ENCODE measurements at places on chromosomes 11 and 22.

GRCh38 chr11:124646148-124646547 is 23.5 kb downstream of the TBRG1 start:
- H3K27ac ChIP-seq: no peak overlapping the region
- no peak overlapping the region for H3K4me3 ChIP-seq
- no peak for DNase-seq
- H3K36me3 ChIP-seq: peaks cover 24% of the 10 kb centered on the region
- H3K4me1 ChIP-seq: peaks cover 7% of the 10 kb centered on the region
- H3K27me3 ChIP-seq: no peaks in the 10 kb centered on the region

- H3K4me3 ChIP-seq: no peak overlapping the region
- no peaks in the 10 kb centered on the region for H3K4me1 ChIP-seq
- DNase-seq: no peak
- H3K36me3 ChIP-seq: no peaks in the 10 kb centered on the region
- no peaks in the 10 kb centered on the region for H3K27me3 ChIP-seq
Observed at GRCh38 chr11:133425992-133426391, 106.3 kb downstream of the OPCML start.

DNA sequence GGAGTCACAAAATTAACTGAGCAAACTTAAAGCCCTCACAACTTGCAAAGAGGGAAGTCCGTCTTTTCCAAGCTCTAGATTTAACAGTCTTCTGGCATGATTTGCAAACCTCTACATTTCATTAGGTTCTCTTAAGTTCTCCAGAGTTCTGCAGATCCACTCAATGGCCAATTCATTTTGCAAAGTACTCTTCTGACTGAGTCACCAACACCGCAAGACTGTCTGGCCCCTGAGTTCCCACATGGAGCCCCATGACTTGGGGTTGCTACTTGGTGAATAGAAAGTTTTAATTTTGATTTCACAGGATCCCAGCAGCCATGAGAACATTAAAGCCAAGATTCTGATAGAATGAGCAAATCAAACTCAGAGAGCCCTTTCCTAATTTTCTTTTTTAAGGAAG is 134.5 kb downstream of the PLEKHA7 start:
- H3K4me3 ChIP-seq: no peak overlapping the region
- no peak overlapping the region for H3K27ac ChIP-seq
- no peaks in the 10 kb centered on the region for H3K36me3 ChIP-seq
- no peak for DNase-seq
- peaks cover 8% of the 10 kb centered on the region for H3K27me3 ChIP-seq
- peaks cover 31% of the 10 kb centered on the region for H3K4me1 ChIP-seq

DNA sequence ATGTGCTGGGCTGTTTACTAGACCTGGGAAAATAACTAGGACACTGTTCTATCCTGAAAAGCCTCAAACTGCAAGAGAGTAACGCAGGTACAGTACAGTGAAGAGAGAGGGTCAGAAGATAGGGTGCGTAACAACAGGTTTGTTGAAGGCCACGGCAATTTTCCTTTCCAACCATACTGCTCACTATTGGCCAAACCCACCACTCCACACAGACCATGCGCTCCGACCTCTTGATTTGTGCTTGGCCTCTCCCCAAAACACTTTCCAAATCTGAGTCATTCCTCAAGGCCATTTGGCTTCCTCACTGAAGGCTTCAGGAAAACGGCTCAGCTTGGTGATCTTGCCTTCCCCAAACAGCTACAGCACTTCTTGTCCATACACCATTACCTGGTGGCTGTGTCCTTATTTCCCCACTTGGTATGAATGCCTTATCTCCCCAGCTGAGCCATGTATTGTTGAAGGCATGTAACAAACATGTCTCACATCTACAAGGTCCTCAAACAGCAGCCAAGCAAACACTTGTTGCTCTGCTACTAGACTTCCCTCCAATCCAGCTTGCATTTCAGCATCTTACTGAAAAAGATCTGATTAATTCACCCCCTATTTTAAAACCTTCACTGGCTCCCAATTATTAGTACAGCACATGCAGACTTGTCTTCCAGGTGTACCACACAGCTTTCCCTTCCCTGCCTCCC is 40.9 kb downstream of the TCF20 start:
- H3K27me3 ChIP-seq: no peaks in the 10 kb centered on the region
- no peak overlapping the region for H3K27ac ChIP-seq
- DNase-seq: no peak
- H3K4me1 ChIP-seq: peaks cover 30% of the 10 kb centered on the region

- H3K4me1 ChIP-seq: peaks cover 20% of the 10 kb centered on the region
- peak; percentile 92 for DNase-seq
- H3K27ac ChIP-seq: peak overlapping the region; percentile 98
- H3K4me3 ChIP-seq: peak overlapping the region; percentile 90
- H3K36me3 ChIP-seq: peaks cover 27% of the 10 kb centered on the region
Observed at GRCh38 chr22:41444360-41445128, 2.1 kb downstream of the TOB2 start.

DNA sequence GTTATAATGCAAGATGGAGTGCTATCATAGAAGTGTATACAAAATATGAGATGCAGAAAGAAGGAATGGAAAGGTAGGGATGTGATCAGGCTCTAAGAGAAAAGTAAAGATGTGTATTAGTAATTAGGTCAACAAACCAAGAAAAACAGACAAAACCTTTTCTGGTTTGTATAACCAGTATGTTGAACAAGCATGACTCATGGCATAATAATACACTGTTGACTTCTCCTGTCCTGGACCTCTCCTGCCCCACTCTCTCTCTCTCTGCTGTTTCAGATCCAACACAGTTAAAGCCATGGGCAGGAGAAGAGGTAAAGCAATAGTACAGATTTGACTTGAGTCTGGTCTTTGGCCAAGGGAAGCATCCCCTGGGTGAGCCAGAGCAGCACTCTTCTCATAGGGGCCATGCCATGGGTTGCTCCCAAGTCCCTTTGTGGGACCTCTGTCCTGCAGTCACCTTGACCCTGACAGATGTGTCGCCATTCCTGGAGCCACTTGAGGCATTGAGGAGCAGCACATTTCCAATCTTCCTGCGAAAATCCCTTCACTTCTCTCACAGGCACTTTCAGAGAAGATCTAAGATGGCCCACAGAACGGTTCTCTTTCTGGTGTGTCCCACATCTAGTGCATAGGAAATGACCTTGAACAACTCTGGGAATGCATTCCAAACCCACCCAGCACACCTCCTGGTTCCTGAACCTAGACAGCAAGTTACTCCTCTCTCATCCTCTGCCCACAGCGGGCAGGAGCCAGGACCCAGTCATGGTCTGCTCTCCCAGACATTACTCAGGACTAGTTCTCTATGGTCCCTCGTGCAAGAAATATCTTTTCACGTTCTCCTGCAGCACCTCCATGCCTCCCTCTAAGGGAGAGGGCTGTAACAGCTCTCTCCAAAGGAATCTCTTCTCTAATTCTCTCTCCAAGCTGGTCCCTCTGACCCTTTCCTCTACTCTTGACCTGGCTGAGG is 58.2 kb upstream of the PRSS23 start:
- no peaks in the 10 kb centered on the region for H3K36me3 ChIP-seq
- no peaks in the 10 kb centered on the region for H3K27me3 ChIP-seq
- no peak for DNase-seq
- peak overlapping the region; percentile 83 for H3K27ac ChIP-seq
- H3K4me3 ChIP-seq: no peak overlapping the region

- H3K4me1 ChIP-seq: peaks cover 6% of the 10 kb centered on the region
- H3K4me3 ChIP-seq: no peak overlapping the region
- no peak overlapping the region for H3K27ac ChIP-seq
- H3K36me3 ChIP-seq: peaks cover 29% of the 10 kb centered on the region
- DNase-seq: no peak
Observed at GRCh38 chr11:73398721-73399120, 22.5 kb downstream of the RELT start.

GRCh38 chr22:32409977-32410376 is 2.1 kb downstream of the RTCB start:
- no peak for DNase-seq
- H3K27me3 ChIP-seq: no peaks in the 10 kb centered on the region
- no peak overlapping the region for H3K27ac ChIP-seq
- peaks cover 42% of the 10 kb centered on the region for H3K36me3 ChIP-seq

DNA sequence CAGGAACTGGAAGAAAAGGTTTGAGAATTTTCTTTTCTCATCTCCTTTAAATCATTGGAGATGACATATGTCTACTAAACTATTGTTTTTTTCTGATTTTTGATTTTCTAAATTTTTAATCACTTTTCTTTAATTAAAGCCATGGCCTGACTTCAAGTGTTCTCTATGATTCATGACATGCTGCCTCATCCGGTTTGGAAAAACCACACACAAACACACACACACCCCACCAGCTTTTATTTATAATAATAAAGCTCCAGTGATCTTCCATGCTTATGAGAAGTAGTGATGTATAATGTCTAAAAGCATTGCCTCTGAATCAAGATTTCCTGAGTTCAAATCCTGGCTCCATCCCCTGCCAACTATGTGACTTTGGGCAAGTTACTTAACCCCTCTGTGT is 179.2 kb downstream of the SPON1 start:
- no peak overlapping the region for H3K4me3 ChIP-seq
- DNase-seq: no peak
- no peak overlapping the region for H3K27ac ChIP-seq
- H3K4me1 ChIP-seq: no peaks in the 10 kb centered on the region

DNA sequence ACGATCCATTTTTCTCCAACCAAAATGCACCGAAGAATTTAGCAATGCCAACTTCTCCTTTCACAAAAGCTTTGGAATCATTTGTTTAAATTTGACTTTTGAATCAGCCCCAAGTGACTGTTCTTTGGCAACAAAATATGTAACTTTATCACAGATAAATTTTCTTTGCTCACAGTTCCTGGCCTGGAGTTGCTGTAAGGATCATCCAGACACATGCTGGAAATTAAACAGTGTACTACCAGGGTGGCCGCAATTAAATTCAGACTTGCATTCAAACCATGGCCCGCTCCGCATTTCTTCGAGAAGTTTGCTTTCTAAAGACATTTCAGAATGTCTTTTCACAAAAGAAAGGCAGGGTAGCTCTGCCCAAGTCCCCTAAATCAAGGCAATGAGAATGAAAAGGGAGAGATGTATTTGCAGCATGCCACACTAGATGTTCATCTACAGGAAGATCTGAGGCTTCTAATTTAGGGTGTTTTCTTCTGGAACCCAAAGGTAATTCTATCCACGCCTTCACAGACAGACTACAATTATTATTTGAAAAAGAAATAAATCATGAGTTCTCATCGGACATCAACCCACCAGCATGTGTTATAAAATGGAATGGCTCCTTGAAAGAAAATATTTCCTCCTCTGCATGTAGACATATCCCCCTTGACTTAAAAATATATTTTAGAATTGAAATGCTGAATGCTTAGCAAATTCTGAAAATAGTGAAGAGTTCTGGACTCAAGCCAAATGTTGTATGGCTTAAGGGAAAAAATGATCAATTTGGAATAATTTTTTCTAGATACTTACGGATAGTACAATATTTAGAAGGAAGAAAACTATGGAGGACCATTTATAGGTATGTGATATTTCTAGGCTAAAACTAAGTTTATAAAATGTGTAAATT is 189.7 kb upstream of the BLID start:
- H3K4me3 ChIP-seq: no peak overlapping the region
- H3K27me3 ChIP-seq: no peaks in the 10 kb centered on the region
- H3K36me3 ChIP-seq: no peaks in the 10 kb centered on the region
- DNase-seq: no peak
- H3K4me1 ChIP-seq: no peaks in the 10 kb centered on the region

- H3K27ac ChIP-seq: no peak overlapping the region
- H3K4me1 ChIP-seq: no peaks in the 10 kb centered on the region
- no peak overlapping the region for H3K4me3 ChIP-seq
- H3K36me3 ChIP-seq: no peaks in the 10 kb centered on the region
Observed at GRCh38 chr11:22466809-22467208, 128.6 kb downstream of the SLC17A6 start.

DNA sequence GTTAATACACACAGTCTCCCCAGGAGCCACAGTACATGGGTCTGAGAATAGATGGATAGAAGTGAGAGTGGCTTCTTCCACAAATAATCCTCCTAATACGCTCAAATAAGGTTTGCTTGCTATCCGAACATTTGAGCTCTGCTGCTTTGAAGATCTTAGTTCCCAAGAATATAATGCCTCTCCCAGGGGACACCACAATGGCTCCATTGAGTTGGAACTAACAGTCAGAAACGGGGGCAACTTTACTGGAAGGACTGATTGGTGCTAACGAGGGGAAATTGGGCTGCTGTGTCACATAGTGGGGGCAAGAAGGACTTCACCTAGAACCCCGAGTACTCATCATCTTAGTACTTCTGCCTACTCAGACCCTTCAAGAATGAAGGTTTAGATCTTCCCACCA is 66.2 kb downstream of the IGLL5 start:
- H3K27ac ChIP-seq: no peak overlapping the region
- DNase-seq: no peak
- H3K36me3 ChIP-seq: no peaks in the 10 kb centered on the region

- peaks cover 5% of the 10 kb centered on the region for H3K4me1 ChIP-seq
- peaks cover 100% of the 10 kb centered on the region for H3K36me3 ChIP-seq
- DNase-seq: no peak
- H3K27me3 ChIP-seq: no peaks in the 10 kb centered on the region
Observed at GRCh38 chr11:18295316-18295715, 26.6 kb downstream of the HPS5 start.

DNA sequence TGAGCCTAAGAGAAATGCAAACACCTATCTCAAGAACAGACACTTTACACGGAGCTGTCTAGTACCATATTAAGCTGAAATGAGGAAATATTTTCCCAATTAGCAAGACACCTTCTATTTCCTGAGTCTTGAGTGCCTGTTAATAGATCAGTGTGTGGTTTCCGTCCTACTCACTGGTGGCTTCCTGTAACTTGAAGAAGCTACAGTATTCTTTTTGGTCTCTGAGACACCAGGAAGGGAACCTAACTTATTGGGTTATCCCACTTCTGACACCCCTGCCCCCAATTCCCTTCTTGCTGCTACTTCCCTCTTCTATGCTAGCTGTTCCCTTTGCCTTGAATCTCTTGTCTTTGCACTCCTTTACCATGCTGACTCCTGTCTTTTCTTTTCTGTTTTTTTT is 92.7 kb downstream of the FDX1 start:
- H3K4me1 ChIP-seq: peaks cover 7% of the 10 kb centered on the region
- no peaks in the 10 kb centered on the region for H3K27me3 ChIP-seq
- H3K4me3 ChIP-seq: no peak overlapping the region
- H3K36me3 ChIP-seq: no peaks in the 10 kb centered on the region
